H54 (cell line): ENCODE measurements at places on chromosomes 4 and X.

DNA sequence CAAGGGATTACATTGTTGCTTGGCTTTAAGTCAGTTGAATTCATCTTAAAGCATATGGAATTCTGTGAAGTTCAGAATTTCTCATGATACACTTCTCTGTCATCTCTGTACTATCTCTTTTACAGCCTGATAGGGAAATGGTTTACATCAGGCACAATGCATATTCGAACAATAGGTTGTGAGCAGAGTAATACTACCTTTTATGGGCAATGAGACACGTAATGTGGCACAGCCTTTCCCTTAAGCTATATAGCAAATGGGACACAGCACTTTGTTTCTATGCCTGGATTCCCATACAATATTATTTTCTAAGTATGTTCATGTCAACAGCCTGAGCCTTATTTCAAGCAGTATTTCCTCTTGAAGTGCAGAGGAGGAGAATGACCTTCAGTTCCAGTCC, 58.4 kb downstream of the SYNPO2 start:
- no peak for DNase-seq

GRCh38 chr4:158094413-158095134, 78.3 kb downstream of the GASK1B start:
- peak; percentile 7 for DNase-seq

DNA sequence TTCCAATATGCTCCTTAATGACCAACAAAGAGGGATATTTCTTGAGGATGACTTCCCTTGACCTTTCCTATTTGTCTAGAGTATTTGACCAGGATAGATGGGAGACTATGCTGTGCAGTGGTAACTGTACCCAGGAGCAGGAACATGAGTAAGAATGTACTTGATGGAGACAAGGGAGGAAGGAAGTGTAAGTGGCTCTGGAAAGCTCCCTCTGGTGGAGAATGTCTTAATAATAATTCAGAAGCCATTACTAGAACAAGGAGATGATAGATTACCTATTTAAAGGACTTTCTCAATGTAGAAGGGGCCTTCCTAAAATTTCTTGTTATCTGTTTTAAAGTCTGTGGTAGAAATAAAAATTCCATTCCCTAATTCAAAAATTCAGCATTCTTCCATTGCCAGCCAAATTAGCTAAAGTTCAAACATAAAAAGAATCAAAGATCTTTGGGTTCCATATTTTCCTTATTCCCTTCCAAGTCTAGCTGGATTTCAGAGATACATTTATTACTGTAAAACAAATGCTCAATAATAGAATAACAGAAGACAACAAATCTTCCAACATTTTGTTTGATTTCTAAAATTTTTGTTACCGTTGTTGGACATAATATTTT, 83.8 kb downstream of the GRID2 start:
- DNase-seq = no peak

DNA sequence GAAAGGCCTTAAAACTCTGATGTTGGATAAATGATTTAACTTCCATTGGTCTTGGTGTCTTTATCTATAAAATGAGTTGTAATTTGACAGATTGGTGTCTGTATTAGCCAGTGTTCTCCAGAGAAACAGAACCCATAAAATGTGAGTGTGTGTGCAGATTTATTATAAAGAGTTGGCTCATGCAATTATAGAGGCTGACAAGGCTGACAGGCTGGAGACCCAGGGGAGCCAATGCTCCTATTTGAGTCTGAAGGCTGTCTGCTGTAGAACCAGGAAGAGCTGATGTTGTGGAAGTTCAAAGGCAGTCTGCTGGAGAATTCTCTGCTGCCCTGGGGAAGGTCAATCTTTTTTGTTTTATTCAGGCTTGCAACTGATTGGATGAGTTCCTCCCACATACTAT, 131.7 kb downstream of the SLC4A4 start:
- DNase-seq = no peak

DNA sequence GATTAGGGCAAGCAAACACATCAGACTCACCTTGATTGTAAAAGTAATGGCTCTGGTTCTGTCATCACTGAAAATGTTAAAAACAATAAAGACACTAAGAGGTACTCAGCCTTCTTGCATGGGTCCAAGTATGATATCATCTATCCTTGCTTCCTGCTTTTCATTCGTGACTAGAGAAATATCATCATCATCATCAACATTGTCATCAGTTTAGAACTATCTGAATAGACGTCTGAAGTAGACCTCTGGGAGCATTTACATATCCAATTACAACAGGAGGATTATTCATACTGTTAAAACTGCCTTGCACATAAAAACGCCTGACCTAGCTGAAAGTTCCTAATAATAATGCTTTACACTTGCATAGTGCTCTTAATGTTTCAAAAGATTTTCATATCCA, 9.8 kb upstream of the FRAS1 start:
- no peak for DNase-seq

- peak; percentile 37 for DNase-seq
These were observed 3.1 kb downstream of the JADE1 start for GRCh38 chr4:128812442-128813235.

- no peak for DNase-seq
These were observed 109.1 kb upstream of the BMP3 start for GRCh38 chr4:80921441-80921840.

DNA sequence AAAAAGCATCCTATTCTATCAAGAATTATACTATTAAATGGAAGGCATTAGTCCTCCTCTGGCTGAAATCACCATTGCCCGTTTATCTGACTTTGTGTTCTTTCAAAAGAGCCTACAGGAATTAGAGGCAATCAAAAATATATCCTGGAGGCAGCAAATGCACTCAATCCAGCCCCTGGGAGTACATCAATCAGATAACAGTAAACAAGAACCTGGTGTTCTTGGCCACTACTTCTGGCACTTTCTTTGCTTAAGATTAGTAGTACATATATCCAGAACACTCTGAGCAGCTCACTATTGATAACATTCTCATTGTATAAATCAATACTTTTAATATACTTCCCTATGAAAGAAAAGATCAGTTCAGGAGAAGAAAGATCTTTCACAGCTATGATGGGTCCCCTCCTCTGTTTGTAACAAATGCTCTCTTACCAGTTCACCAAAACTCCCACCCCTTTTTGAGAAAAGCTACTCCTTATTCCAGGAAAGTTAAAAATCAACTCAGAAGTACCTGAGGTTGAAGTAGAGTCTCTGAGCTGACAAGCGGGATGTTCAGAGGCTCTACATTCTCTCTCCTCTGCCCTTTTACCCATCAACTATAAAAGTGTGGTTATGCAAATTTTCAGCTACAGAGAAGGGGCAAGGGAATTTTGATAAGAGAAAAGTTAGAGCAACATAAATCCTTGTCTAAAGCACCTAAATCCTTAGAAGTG, 176.0 kb downstream of the COX18 start:
- no peak for DNase-seq

- DNase-seq = no peak
These were observed 37.2 kb downstream of the MTM1 start for GRCh38 chrX:150605603-150606002.

DNA sequence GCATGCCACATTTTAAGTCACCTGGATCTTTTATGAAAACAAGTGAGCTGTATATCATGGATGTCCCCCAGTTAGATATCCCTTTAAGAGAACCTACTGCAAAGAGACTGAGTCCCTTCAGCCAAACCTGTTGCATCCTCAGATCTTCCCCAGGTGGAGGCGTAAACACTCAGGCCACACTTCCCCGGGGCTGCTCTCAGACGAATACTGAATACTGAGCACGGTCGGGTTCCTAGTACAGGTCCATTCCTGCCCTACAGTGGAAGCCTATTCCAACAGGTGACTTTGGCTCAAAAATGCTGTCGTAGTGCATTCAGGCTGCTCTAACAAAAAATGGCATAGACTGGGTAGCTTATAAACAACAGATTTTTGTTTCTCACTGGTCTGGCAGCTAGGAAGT, 320.2 kb upstream of the CLNK start:
- no peak for DNase-seq

- DNase-seq = no peak
These were observed 519.2 kb upstream of the DIPK2B start for GRCh38 chrX:45719751-45720501.

GRCh38 chr4:1010395-1011021, 918 bp upstream of the FGFRL1 start:
- DNase-seq = no peak

- DNase-seq = no peak
These were observed 218.6 kb downstream of the CHM start for GRCh38 chrX:85828771-85829170.

DNA sequence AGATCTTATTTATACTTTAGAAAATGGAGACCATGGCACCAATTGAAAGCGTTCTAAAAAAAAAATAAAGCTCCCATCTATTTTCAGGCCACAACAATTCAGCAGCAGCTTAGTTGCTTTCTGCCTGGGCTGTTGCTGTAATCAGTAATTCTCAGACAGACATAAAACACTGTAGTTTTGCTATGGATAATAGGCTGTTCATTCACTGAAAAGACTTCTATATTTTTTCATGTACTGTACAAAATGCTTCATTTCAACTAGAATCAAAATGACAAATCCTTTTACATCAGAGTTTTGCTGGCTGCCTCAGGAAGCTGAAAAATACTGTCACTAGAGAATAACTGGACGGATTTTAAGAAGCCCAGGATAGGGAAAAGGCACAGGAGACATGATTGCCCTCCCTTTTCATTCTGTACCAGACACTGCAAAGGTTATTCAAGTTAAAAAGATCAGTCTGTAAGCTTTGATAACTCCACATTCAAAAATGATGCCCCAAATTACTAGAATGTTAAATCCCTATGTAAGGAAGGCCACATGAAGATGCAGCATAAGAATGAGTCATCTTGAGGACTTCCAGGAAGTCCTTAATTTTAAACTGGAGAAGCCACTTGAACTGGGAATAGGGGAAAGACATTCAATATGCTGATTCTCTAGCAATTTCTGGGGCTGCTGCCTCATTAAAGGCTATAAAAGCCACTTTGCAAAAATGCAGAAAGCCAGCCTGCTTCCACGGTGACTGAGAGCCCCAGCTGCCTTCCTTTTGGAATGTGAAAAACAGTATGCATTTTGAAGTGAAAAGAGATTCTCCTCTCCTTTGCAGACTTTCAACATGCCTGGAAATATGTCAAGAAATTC, 403.2 kb upstream of the RASGEF1B start:
- no peak for DNase-seq

GRCh38 chrX:24168807-24169206, 19.3 kb downstream of the ZFX start:
- DNase-seq = no peak

GRCh38 chr4:87007528-87008446, 73.0 kb downstream of the AFF1 start:
- no peak for DNase-seq

DNA sequence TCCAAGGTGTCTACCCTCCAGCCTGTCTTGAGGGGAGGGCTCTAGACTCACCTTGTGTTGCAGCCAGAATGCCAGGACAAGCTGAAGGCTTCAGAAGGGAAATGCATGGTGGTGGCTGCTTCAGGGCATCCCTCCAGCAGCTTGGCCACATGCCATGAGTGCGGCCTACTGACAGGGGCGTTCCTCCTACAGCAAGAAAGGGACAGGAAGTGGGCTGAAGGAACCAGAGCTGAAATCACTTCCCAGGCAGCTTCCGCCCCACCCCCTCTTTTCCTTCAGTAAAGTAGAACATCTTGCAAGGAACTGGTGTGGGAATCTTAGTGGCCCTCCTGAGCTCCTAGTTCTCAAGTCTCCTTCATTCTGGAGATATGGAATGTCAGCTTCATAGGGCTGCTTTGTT, 167.5 kb upstream of the DGKK start:
- no peak for DNase-seq

DNA sequence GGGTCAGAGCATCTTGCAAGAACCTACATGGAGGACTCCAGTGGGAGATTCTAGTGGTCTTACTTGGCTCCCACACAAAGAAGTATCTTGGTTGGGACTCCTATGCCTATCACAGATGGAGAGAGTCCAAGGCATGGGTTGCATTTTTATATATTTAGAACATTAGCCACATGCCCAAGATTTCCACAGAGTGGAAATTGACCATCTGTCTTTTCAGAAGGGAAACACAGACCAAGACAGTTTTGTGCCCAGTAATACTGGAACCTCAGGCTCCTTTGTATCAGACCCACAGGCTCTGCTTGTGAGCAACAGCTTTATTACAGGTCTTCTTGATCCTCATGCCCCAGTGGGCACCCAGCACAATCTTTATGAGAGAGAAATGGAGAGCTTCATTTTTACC, 43.6 kb downstream of the PAGE2 start:
- no peak for DNase-seq

- DNase-seq = no peak
These were observed 37.7 kb downstream of the JADE1 start for GRCh38 chr4:128847082-128847724.

- DNase-seq = no peak
These were observed 54.1 kb downstream of the PHF8 start for GRCh38 chrX:53990171-53990570.

DNA sequence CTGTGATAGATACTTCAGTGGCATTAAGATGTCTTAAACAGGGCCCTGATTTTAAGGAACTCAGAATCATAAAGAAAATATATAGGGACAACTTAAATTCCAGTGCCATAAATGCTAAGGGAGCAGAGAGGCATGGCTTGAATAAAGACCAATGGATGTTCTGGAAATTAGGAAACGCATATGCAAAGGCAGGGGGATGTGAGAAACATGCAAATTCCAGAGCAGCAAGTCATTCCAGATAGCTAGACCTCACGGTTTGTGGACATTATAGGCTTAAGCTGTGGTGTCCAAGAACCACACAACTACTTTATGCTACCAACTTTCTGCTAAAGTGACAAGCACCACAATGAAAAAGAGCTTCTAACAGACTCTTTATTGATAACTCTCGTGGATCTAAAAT, 132.6 kb upstream of the ANK2 start:
- DNase-seq = no peak

DNA sequence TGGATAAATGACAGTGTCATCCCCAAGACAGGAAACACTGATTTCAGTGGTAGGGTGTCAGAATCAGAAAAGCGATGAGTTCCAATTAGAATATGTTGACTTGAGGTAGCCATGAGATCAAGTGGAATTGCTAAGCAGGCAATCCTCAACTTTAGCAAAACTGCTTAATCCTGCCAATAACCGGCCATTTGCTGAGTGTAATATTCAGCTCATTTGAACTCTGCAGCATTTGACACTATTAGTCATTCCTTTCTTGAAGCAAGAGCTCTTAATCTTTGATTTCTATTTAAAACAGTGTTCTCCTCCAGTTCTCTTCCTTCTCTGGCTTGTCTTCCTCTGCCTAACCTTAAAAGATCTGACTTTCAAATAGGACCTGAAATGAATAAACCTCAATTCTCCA, 68.7 kb upstream of the DCLK2 start:
- no peak for DNase-seq

DNA sequence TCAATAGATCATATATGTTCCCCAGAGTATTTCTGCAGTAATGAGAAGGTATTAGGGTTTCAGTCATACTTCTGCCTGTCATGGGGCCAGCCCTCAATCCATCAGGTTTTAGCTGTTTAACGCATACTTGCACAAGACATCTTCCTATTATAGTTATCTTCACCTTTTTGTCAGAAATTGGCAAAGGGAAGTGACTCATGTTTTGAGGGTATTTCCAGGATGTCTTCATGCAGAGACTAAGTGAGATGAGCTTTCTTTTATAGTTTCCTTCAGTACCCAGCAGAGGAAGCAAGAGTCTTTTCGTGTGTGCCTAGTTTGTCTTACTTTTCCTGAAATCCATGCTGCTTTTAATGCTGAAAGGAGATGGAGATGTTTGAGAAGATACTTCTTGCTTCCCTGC, 9.5 kb downstream of the CSTF2 start:
- peak; percentile 11 for DNase-seq
